ENCODE measurements at places on chromosomes 3 and 15.
A peak's percentile ranks its signal among the peaks of the same experiment; 100 is the strongest.

GRCh38 chr15:40769274-40770146 lies at the start of gene C15orf62:
C15orf62 (plus strand) TSS chr15:40769980; CDS start chr15:40770496, 516 bp downstream.
- peak; percentile 69 for DNase-seq

GRCh38 chr3:32021155-32021554 lies 39.6 kb downstream of the ZNF860 start:
- no peak for DNase-seq

GRCh38 chr3:105970283-105970682 lies 101.5 kb upstream of the CBLB start:
- DNase-seq, result no peak

GRCh38 chr3:25292595-25292994 lies 135.5 kb upstream of the RARB start:
- no peak for DNase-seq

DNA sequence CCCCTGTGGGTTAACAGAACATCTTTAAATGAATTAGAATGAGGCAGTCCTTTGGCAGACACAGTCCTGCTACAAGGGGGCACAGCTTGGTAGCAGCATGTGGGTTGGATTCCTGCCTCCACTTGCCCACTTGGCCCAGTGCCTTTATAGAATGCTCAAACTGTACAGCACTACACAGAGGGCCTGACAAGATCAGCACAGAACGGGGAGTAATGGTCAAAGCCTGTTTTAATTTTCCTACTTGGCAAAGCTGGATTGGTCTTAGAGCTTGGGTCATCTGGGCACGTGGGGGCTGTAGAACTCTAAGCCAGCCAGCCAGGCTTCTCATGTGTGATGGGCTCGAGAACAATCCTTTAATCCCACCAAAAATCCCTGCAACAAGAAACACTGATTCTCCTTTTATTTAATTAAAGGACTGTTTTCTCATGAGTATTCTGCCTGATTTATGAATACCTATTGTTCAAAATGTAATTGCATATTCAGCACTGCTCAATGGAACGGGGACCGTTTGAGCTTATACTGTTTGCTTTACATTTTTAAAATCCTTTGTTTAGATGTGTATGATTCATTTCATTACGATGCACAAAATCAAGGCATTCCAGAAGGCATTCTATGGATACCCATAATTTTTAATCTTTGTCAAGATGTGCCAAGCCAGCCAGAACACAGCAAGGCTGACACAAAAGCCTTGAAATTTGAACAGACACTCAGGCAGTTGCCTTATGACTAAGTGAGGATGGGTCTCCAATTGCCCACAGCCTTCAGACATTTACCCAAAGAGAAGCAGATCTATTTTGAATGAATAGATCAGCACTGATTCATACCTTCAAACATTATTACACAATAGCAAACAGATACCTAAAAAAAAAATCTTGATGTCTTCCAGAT lies 249.3 kb upstream of the TGFBR2 start:
- no peak for DNase-seq

GRCh38 chr3:11159421-11159904 lies 5.2 kb downstream of the HRH1 start:
- DNase-seq, result no peak

DNA sequence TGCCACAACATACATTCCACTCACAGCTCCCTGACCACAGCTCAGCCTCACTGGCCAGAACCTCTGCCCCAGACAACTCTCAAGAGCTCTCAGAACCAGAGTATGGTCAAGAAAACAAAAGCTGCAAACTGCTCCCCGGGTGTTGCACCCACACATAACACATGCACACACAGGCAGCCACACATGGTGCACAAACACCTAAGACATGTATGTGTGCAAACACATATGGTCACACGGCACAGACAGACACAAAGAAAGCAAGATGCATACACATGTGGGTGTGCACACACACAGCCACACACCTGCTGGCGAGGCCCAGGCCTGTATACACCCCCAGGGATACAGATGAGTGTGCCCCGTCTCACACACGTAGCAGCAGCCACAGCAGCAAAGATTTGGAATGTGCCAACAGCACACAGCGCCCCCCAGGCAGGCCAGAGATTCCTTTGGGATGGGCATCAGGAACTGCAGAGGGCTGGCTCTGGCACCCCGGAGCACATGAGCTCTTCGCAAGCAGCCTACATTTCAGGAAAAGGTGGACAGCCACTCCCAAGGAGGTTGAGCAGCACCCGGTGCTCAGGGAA lies 6.6 kb downstream of the KLF15 start:
- no peak for DNase-seq

- DNase-seq, result no peak
Measured at GRCh38 chr3:31729573-31729972, 196.8 kb downstream of the STT3B start.

GRCh38 chr3:116579840-116580239 lies 129.7 kb upstream of the TUSC7 start:
- DNase-seq, result no peak

- no peak for DNase-seq
Measured at GRCh38 chr15:31551323-31551722, 224.7 kb downstream of the KLF13 start.

DNA sequence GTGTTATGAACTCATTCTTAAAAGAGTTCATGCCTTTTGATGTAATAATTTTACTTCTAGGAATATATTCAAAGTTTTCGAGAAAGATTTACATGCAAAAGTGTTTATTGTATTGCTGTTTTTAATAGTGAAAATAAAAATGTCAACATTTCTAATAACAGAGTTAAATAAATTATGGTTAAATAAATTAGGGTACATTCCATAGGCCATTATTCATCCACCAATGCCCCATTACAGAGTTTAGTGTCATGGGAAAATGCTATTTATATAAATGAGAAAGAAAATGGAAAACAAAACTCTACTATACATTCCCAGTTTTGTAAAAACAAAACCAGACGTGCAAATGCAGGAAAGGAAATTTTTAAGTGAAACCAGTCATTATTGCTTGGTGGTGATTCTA lies 538.1 kb upstream of the TBL1XR1 start:
- DNase-seq, result no peak

DNA sequence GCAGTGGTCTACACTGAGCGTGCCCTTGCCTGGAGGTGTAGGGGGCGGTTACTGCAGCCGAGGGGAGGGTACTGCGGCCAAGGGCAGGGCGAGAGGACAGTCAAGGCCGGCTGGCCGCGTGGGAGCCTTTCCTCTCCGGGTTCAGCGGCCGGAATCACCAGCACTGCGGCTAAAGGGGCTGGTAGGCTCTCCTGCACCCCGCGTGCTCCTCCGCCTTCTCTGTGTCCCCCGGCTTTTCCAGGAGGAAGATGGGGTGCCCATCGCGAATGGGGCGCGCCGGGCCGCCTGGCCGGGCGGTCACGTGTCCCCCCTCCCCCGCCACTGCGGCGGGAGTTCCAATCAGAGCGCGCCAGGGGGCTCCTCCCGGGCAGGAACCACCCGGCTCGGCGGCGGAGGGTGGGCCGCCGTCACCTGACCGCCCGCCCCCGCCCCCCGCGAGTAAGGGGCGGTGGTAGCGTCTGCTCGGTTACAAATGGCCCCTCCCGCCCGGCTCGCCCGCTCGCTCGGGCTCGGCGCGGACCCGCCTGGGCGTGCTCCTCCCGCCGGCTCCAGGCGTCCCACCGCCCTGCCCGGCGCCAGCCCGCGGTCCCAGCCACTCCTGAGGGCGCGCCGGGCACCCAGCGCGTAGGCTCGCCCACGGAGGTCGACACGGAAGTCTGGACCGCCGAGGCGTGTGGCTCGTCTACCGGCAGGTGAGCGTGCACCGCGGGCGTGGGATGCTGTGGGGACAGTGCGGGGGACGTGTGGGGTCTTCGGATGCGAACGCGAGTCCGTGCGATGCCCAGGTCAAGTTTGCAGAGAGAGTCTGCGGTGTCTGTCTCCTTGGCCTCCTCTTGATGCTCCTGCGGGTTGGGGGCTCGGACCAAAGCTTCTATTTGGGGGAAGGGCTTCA lies 242.6 kb upstream of the TOPAZ1 start:
- no peak for DNase-seq

DNA sequence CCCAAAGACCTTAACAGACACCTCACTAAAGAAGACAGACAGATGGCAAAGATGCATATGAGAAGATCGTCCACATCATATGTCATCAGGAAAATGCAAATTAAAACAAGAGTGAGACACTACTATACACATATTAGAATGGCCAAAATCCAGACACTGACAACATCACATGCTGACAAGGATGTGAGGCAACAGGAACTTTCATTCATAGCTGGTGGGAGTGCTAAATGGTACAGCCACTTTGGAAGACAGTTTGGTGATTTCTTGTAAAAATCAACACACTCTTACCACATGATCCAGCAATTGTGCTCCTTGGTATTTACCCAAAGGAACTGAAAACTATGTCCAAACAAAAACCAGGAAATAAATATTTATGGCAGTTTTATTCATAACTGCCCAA lies 17.6 kb downstream of the CHDH start:
- DNase-seq, result no peak

GRCh38 chr15:100696452-100696851 lies 94.1 kb downstream of the ASB7 start:
- DNase-seq, result no peak
